Left renal cortex interstitium (tissue), 4 donors: ENCODE measurements at places on chromosomes 3 and 15.

GRCh38 chr3:188697127-188697526 is 474.6 kb upstream of the TPRG1 start:
- DNase-seq = no peak

DNA sequence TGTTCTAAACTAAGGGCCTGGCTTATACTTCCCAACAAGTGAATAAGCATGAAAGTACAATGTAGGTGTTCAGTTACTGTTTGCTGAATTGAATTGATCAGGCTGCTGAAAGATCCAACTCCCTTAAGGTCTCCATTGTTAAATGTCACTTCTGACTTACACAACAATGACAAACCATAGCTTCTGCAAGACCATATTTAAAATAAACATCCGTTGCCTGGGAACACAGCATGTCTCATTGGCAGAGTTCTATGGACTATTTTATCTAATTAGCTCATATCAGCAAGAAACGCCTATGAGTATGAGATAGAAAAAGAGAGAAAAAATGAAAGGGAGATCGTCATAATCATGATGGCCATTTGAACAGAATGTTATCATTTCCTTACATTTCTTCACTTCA is 605.4 kb downstream of the FGF12 start:
- no peak for DNase-seq

GRCh38 chr3:146972726-146973125 is 367.6 kb upstream of the PLSCR5 start:
- no peak for DNase-seq

- no peak for DNase-seq
These were observed 223.8 kb upstream of the SATB1 start for GRCh38 chr3:18648868-18649462.

DNA sequence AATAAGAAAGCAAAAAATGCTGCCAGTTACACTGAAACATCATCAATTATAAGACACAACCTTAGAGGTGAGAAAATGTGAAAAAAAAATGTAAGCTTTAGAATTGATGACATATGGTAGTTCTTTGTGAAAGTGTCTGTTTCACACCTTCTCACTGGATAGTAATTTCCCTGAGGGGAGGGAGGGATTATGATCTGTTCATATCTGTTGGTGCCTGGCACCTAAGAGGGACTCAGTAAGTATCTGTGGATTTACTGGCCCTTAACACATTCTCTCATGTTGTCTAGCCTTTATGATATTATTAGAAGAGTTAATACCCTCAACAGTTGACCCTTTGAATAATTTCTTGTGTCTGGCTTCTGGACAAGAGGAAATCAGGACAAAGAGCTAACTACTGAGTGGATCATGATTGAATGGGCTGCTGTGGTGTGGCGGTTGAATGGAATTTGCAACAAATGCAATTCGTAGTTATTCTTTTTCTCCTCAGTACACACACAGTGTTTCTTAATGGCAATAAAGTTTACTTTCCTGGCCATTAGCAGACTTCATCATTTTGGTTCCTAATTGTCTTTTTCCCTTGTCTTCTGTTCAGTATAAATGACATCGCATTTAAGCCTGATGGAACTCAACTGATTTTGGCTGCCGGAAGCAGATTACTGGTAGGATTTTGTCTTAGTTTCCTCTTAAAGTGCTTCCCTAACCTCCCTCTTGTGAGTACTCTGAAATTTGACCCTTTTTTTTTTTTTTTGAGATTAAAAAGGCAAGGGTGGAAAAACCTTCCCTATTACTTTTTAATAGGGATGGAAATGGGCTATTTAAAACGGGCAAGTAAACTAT is 9.5 kb downstream of the IFT122 start:
- DNase-seq = no peak

GRCh38 chr3:140011086-140011485 is 76.1 kb downstream of the CLSTN2 start:
- DNase-seq = no peak

- no peak for DNase-seq
These were observed 52.3 kb downstream of the NCEH1 start for GRCh38 chr3:172658344-172659245.

GRCh38 chr3:176816937-176817336 is 380.3 kb downstream of the TBL1XR1 start:
- no peak for DNase-seq

DNA sequence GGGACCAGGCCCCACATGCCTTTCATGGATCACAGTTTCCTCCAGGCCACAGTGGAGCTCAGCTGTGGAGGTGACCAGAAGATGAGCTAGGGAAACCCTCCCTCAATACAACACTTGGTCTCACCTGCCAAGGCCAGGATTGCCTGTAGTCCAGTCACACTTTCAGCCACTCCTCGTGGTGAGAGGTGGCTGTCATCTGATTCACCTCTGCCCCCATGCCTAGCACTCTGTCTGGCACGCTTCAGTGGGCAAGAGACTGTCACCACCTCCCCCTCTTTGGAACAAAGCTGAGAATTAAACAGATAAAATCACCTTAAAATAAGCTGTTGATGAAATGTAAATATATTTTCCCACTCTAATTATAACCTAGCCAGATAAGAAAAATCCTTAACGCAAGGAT is 4.0 kb upstream of the IL17RD start:
- DNase-seq = no peak

GRCh38 chr3:17913359-17913758 is 170.9 kb upstream of the TBC1D5 start:
- DNase-seq = no peak

- DNase-seq = no peak
These were observed 60.1 kb downstream of the RAD18 start for GRCh38 chr3:8903191-8903590.

- no peak for DNase-seq
These were observed 94.8 kb downstream of the SHQ1 start for GRCh38 chr3:72753495-72753894.

- DNase-seq = no peak
These were observed 72.0 kb upstream of the HERC1 start for GRCh38 chr15:63905558-63906265.

GRCh38 chr15:63372753-63373152 is 8.9 kb downstream of the CA12 start:
- DNase-seq = no peak

DNA sequence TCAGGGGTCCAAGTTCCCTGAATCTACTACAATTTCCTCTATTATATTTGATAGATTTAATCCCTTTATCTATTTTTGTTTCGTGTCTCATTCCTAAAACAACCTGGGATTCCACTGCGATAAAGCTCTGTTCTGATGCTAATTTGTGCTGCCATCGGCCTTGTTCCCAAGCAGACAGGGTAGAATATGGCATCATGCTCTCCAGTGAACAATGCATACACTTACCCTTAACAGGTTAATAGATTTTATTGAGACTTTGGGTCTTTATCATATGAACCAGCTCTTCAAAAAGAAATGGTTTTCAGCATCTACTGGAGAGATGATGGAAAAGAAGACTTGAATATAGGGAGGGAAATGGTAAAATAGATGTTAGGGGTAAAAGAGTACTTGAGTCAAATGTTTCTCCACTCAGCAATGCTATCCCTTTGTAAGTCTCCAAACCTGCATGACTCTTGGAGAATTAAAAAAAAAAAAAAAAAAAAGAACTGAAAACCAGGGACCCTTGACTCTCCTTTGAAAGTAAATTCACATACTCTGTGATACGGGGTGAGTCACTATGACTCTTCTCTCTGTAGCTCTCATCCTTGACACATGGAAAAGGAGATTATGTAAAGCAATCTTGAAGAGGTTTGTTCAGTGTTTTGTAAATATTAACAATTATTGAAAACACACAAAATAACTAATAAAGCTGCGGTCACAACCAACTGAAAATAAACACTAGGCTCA is 268.8 kb downstream of the ZBTB20 start:
- no peak for DNase-seq

GRCh38 chr3:31699309-31699953 is 166.7 kb downstream of the STT3B start:
- no peak for DNase-seq

DNA sequence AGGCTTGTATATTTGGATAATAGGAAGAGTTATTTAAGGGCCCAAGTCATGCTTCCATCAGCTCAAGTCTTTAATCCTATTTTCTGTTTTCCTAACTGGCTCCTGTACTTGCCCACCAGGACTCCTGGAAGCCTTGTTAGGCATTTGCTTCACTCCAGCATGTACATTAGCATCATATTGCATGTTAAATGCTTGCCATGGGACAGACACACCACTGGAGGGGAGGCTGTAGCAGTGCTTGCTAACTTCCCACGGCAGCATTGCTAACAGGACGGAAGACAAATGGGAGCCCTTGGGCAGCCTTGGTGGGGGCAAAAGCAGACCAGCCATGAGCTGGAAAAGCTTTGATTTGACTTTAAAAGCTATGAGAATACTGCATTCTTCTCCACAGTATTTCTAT is 6.1 kb downstream of the TMOD2 start:
- no peak for DNase-seq

DNA sequence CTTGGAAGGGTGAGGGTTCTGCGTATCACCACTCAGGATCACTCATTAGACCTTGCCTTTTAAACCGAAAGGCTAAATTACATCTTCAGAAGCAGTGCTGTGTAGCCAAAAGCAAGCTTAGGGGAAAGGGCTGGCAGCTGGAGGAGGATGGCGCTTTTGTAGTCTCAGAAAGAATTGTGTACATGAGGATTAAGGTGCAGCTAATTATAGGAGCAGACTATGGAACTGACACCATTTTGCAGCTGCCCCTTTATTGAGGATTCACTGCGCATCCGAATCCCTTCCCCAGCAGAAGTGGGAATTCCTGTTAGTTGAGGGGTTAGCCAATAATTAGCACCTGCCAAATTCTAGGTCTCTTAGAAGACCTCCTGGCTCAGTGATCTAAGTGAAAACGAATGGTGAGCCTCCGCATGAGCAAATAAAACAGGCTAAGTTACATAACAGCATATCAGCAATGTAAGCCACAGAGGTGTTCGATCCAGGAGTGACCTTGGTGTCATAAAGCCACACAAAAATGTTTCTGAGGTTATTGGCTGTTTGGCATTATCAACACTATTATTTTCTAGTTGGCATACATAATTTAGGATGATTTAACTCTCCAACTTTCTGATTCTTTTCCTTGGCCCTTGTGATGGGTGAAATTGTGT is 42.6 kb upstream of the SEMA6D start:
- DNase-seq = no peak

DNA sequence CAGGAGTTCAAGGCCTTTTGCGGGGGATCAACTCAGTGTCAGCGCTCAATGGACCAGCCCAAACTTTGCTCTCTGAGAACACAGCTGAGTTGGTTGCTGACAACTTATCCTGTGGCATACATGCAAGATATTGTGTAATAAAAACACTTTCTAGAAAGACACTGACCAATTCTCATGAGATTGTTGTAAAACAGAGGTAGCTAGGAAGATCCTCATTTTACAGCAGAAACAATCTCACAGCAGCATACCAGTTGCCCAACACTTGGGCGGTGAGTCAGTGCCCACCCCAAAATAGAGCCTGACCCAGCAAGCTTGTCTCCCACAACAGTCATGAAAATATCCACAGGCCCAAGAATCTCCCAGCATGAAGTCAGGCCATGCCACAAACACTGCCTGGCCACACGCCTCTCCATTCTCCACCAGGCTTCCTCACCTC is 18.2 kb downstream of the KLHL6 start:
- DNase-seq = no peak

DNA sequence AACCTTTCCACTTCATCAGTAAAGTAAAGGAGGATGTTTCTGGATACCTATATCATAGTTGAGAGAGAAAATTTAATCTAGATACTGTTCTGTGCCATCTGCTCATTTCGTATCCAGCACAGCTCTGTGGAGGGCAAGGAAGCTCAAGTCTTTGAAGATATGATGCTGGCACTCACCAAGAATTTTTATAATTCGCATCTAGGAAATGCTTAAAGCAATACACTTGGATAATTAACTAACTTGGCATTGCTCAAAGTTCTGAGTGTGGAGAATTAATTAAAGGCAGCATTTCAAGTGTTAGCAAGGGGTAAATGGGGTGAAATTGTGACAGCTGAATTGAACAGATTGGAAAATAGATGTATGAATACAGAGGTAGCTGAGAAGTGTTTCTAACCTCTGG is 213.2 kb downstream of the KCNMB2 start:
- no peak for DNase-seq

GRCh38 chr15:83077491-83078230 is 10.6 kb upstream of the BTBD1 start:
- no peak for DNase-seq

- DNase-seq = no peak
These were observed 30.3 kb upstream of the C15orf39 start for GRCh38 chr15:75171408-75171807.

GRCh38 chr15:43550527-43551363 is 33.3 kb downstream of the MAP1A start:
- DNase-seq = no peak

DNA sequence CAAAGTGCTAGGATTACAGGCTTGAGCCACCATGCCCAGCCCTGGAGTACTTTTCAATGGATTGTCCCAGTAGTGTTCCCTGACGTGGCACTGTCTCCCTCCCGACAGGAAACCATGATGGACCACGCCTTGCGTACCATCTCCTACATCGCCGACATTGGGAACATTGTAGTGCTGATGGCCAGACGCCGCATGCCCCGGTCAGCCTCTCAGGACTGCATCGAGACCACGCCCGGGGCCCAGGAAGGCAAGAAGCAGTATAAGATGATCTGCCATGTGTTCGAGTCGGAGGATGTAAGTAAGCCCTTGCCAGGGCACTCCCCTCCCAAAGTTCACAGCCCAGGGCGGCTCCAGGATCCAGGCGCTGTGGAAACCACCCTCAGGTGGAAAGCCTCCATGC is 168.1 kb downstream of the NSMCE3 start:
- no peak for DNase-seq

GRCh38 chr15:89321521-89322410 is 12.9 kb downstream of the POLG start:
- DNase-seq = no peak

GRCh38 chr3:177820683-177821316 is 623.5 kb upstream of the TBL1XR1 start:
- no peak for DNase-seq

DNA sequence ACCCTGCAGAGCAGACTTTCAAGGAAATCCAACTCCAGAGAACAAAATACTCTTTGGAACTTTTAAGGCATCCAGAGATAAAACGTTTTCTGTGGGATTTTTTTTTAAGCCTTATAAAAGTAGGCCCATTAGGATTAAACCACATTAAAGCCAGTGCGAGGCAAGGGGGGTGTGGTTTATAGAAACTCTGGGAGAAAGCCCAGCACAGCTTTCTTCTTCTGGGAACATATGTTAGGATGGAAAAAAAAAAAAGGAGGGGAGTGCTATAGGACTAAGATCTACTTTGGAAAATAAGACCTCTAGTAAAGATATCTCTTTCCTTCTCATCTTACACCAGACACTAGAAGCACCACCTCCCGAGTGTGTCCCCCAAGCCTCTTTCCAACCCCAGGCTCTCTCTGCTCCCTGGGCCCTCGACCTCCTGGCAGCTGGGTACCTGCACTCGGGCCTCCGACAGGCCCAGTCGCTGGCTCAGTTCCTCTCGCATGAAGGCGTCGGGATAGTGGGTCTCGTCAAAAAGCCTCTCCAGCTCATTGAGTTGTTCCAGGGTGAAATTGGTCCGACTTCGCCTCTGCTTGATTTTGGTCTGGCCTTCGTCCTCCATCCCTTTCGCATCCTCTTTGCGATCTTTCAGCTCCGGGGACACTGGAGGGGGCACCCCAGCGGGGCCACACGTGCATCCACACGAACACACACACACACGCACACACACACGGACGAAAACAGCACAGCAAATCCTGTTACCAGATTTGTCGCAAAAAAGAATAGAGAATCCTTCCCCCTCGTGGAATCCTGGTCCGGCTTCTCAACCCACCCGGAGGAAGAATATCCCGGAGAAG is 3.8 kb downstream of the SHOX2 start:
- DNase-seq = no peak

- no peak for DNase-seq
These were observed 1.1 kb upstream of the UCN2 start for GRCh38 chr3:48564667-48565066.
